ENCODE measurements at places on chromosomes 6 and 20. TPM values are rescaled to one million over a fixed set of nuclear protein-coding genes. Genes with fewer than 3 reads are reported as not detected.
A peak's percentile ranks its signal among the peaks of the same experiment; 100 is the strongest.

The AIF1 gene
- 9.8 TPM for total RNA-seq

The RGS17 gene
- total RNA-seq, result 12.2 TPM

The TFAP2C gene
- total RNA-seq, result 5.8 TPM

The ENPP5 gene
- 7.8 TPM for total RNA-seq

The MCHR2 gene
- total RNA-seq, result not detected

DNA sequence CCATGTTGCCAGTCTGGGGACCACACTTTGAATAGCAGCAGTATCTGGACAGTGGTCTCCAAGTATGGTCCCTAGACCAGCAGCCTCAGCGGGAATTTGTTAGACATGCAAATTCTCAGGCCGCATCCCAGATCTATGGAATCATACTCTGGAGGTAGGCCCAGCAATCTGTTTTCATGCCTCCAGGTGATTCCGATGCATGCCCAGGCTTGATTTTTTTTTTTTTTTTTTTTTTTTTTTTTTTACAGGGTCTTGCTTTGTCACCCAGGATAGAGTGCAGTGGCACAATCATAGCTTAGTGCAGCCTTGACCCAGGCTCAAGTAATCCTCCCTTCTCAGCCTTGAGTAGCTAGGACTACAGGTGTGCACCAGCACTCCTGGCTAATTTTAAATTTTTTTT lies 682 bp upstream of the SLA2 start:
- no peaks in the 10 kb centered on the region for H3K27me3 ChIP-seq
- no peak overlapping the region for H3K4me3 ChIP-seq
- H3K27ac ChIP-seq, result no peak overlapping the region
- no peak for DNase-seq
- no peaks in the 10 kb centered on the region for H3K36me3 ChIP-seq
- peaks cover 1% of the 10 kb centered on the region for H3K4me1 ChIP-seq

- H3K36me3 ChIP-seq, result no peaks in the 10 kb centered on the region
- peaks cover 2% of the 10 kb centered on the region for H3K4me1 ChIP-seq
- no peak for DNase-seq
- peak overlapping the region; percentile 67 for H3K4me3 ChIP-seq
- H3K27me3 ChIP-seq, result peaks cover 9% of the 10 kb centered on the region
Observed at GRCh38 chr6:105135907-105136430, 43.8 kb downstream of the POPDC3 start.

- DNase-seq, result no peak
- H3K36me3 ChIP-seq, result no peaks in the 10 kb centered on the region
- H3K4me3 ChIP-seq, result no peak overlapping the region
- H3K4me1 ChIP-seq, result no peaks in the 10 kb centered on the region
Observed at GRCh38 chr6:56531839-56532595, 110.7 kb downstream of the DST start.

DNA sequence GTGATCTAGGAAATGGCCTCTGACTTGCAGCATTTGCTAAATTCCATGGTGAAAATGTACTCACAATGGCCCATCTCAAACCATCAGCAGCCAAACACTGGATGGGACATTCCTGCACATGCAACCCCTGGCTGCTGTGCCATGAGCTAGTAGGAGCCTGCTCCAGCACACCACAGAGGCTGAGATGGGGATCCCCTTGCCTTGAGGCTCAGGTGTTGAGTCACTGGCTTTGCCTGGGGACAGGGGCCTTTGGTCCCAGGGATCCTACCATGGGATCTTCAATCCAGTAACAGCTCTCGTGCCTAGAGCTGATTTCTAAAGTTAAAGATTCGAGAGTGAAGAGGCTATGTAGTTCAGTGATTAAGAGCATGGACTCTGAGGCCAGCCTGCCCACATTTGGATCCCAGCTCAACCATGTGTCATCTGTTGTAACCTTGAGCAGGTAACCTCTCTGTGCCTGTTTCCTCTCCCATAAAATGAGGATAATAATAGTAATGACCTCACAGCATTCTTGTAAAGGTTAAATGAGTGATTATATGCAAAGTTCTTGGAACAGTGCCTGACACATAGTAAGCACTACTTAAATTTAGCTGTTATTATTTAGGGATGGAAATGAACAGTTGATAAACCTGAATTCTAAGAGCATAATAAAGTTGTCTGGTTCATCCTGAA lies 16.4 kb downstream of the FOXQ1 start:
- no peaks in the 10 kb centered on the region for H3K4me1 ChIP-seq
- H3K36me3 ChIP-seq, result no peaks in the 10 kb centered on the region
- H3K4me3 ChIP-seq, result no peak overlapping the region
- no peaks in the 10 kb centered on the region for H3K27me3 ChIP-seq
- H3K27ac ChIP-seq, result no peak overlapping the region

DNA sequence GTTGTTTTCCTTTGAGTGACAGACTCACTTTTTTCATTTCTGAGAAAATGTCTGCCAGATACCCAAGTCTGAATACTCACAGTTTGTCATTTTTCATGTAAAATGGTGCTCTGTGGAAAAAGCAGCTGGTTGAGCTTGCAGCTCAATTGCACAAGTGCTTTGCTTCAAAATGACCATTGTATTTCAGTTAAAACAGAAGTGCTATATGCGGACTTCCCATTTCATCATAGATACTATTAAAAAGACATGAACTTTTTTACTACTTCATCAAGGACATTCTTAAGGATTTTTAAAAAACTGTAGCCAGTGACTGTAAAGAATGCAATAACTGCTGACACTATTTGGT lies 61.5 kb downstream of the KCNS1 start:
- peaks cover 4% of the 10 kb centered on the region for H3K4me1 ChIP-seq
- H3K27ac ChIP-seq, result no peak overlapping the region
- no peaks in the 10 kb centered on the region for H3K36me3 ChIP-seq
- no peaks in the 10 kb centered on the region for H3K27me3 ChIP-seq

GRCh38 chr20:62288535-62289105 lies 14.2 kb upstream of the ADRM1 start:
- no peak overlapping the region for H3K4me3 ChIP-seq
- DNase-seq, result no peak
- H3K27ac ChIP-seq, result no peak overlapping the region

DNA sequence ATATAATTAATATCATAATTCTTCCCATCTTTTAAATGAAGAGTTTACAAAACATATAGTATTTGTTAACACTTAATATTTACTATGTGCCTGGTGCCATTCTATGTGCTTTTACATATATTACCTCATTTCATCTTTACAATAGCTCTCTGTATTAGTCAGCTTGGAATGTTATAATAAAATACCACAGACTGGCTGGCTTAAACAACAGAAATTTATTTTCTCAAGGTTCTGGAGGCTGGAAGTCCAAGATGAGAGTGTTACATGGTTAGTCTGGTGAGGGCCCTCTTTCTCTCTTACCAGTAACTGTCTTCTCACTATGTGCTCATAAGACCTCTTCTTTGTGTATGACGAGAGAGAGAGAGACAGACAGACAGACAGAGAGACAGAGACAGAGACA lies 110.2 kb downstream of the NKAIN2 start:
- H3K36me3 ChIP-seq, result no peaks in the 10 kb centered on the region
- H3K4me1 ChIP-seq, result no peaks in the 10 kb centered on the region
- H3K27me3 ChIP-seq, result no peaks in the 10 kb centered on the region
- H3K4me3 ChIP-seq, result no peak overlapping the region
- no peak overlapping the region for H3K27ac ChIP-seq

DNA sequence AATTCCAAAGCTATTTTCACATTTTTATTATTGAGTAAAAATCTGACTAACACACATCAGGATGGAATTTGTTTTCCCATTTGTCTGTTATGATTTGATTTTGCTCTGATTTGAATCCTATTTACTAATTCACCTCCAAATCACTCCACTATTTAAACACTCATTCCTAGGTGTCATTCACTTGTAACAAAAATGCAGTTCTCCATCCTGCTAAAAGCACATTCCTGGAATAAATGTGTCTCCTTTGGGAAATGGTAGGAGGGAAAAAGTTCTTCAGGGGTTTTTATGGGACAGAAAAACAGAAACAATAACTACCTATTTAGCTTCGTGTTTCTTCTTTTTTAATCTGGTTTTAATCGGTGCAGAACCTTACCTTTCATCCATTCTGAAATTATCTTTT lies 494.1 kb upstream of the CITED2 start:
- H3K36me3 ChIP-seq, result no peaks in the 10 kb centered on the region
- no peaks in the 10 kb centered on the region for H3K4me1 ChIP-seq
- H3K27me3 ChIP-seq, result no peaks in the 10 kb centered on the region
- no peak overlapping the region for H3K4me3 ChIP-seq
- no peak overlapping the region for H3K27ac ChIP-seq

DNA sequence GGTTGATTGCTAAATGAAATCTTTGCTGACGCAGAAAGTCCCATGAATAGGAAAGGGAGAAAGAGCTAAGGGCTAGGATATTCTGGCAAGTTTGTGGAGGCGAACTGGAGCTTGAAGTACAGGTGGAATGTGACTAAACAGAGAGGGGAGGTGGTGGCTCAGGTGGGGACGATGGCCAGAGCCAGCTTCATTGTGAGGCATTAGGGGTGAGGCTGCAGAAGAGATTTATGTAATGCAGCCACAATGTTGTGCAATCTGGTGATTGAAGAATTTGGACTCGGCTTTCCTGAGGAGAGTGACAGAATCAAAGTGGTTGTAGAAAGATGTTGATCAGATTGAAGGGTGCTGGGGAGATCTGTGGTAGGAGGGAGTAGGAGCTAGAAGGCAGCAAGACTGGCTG lies 42.9 kb upstream of the SPACA1 start:
- H3K4me3 ChIP-seq, result no peak overlapping the region
- H3K27me3 ChIP-seq, result no peaks in the 10 kb centered on the region
- H3K27ac ChIP-seq, result no peak overlapping the region

GRCh38 chr20:35145141-35145564 lies 2.0 kb downstream of the EDEM2 start:
- DNase-seq, result no peak
- no peak overlapping the region for H3K4me3 ChIP-seq
- H3K36me3 ChIP-seq, result peaks cover 11% of the 10 kb centered on the region
- no peaks in the 10 kb centered on the region for H3K4me1 ChIP-seq
- no peak overlapping the region for H3K27ac ChIP-seq

DNA sequence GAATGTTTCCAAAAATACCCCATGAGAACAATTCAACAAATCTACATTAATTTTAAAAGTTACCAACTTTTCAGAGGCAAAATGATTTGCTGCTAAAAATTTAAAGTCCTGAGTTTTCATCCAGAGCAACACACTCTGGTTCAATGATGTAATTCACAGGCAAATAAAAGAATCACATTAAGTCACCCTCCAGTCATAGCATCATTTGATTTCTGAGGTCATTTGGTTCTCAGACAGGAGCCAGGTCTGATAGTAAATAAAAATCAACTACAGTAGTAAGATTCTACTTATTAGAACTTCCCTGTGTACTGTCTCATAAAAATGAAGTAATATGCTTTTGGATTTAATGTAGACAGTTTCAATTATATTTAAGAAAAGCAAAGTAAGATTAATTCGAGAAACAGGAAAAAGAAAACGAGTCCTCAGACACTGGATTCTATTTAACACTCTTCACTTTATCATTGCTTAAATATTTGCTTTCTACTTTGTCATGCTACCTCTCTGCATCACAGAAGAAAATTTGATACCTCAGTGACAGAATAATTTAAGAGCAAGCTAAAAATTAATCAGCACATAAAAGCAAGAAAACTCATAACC lies 25.8 kb downstream of the MAP7 start:
- no peak overlapping the region for H3K4me3 ChIP-seq
- no peaks in the 10 kb centered on the region for H3K27me3 ChIP-seq
- no peak overlapping the region for H3K27ac ChIP-seq

- H3K27me3 ChIP-seq, result no peaks in the 10 kb centered on the region
- DNase-seq, result no peak
- no peaks in the 10 kb centered on the region for H3K36me3 ChIP-seq
Observed at GRCh38 chr6:43990275-43990626, 137.0 kb downstream of the MRPL14 start.

DNA sequence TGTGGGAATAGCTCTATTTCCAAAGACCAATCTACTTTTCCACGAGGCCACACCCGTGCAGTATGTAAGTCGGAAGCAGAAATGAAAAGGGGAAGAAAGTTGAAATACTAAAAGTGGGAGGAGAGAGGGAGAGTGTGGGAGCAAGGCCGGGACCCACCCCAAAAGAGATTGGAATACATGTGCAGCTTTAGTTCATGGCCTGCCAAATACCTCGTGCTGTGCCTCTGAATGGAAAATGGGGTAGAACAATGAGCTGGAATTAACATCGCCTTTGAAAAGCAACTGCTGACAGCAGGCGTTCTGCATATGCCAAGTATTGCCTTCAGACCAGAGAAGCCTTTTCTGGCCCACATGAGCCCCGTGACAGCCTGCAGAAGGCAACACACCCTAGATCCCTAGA lies 155.6 kb downstream of the CD83 start:
- no peak overlapping the region for H3K27ac ChIP-seq
- DNase-seq, result no peak
- peaks cover 9% of the 10 kb centered on the region for H3K27me3 ChIP-seq
- no peaks in the 10 kb centered on the region for H3K36me3 ChIP-seq
- H3K4me1 ChIP-seq, result peaks cover 11% of the 10 kb centered on the region
- no peak overlapping the region for H3K4me3 ChIP-seq

DNA sequence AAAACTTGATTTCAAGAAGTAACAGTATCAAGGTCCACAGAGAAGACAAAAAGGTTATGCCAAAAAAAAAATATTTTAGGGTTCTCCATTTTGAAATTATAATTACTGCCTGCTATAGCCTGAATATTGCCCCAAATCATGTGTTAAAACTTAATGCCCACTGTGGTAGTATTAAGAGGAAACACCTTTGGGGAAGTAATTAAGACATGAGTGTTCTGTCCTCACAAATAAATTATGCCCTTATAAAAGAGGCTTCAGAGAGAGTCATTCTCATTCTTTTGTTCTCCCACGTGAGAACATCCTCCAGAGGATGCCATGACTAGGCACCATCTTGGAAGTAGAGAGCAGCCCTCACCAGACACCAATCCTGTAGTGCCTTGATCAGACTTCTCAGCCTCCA lies 66.2 kb downstream of the GMDS start:
- H3K27ac ChIP-seq, result no peak overlapping the region
- H3K4me3 ChIP-seq, result no peak overlapping the region
- H3K27me3 ChIP-seq, result no peaks in the 10 kb centered on the region
- DNase-seq, result no peak
- H3K4me1 ChIP-seq, result no peaks in the 10 kb centered on the region

DNA sequence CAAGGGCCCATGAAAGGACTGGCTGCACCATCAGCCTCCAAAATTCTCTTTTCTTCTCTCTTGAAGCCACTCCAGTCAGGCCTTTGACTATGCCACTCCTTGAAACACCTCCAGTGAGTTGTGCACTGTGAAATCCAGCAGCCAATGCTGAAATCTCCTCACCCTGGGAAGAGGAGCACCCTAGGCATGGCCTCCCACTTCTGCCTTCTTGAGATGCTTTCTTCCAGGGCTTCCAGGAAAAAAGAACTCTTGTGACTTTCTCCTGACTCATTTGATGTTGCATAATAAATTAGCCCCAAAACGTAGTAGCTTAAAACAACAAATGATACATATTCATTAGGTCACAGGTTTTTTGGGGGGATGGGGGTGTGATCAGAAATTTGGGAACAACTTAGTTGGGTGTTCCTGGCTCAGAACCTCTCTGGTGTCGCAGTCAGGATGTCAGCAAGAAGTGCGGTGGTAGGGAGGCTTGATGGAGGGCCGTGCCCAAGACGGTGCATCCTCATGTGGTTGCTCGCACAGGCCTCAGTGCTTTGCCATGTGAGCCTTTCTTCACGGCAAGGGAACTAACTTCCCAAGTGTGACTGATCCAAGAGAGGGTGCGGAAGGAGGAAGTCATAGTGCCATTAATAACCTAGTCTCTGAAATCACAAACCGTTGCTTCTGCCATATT lies 12.1 kb downstream of the NCR2 start:
- H3K36me3 ChIP-seq, result no peaks in the 10 kb centered on the region
- H3K4me3 ChIP-seq, result no peak overlapping the region
- H3K27ac ChIP-seq, result no peak overlapping the region

All from H1 (cell line).